ENCODE measurements at places on chromosomes 3 and 15. TPM values are rescaled to one million over a fixed set of nuclear protein-coding genes. Genes with fewer than 3 reads are reported as not detected.

Gene LSAMP
- total RNA-seq, result 1.00 TPM

Gene SYNPR
- not detected for total RNA-seq

Gene LRRC2
- total RNA-seq, result 7.4 TPM

Gene C2CD4A
- total RNA-seq, result 0.12 TPM

Gene LSM3
- total RNA-seq, result 8.0 TPM

Gene GOLGA8J
- total RNA-seq, result 0.11 TPM

Gene LMAN1L
- total RNA-seq, result not detected

Gene C3orf85
- total RNA-seq, result not detected

Gene TMEM212
- not detected for total RNA-seq

Gene SLC4A7
- 99.3 TPM for total RNA-seq

Gene TGM4
- total RNA-seq, result not detected

Gene KIF7
- 18.0 TPM for total RNA-seq

Gene ST3GAL6
- 12.9 TPM for total RNA-seq

Gene ALDH1A2
- 10.9 TPM for total RNA-seq

Gene ZIC1
- not detected for total RNA-seq

Gene ITGB5
- total RNA-seq, result 653 TPM

Gene GLDN
- 0.22 TPM for total RNA-seq

Gene IL20RB
- total RNA-seq, result 1.8 TPM

Gene CHRM5
- 0.75 TPM for total RNA-seq

Gene EPB42
- total RNA-seq, result not detected

Gene SLC6A1
- total RNA-seq, result not detected

Gene SCN11A
- total RNA-seq, result under 0.01 TPM

Gene GOLGA8M
- 2.5 TPM for total RNA-seq

Gene CSTA
- 1.1 TPM for total RNA-seq

Gene TP63
- total RNA-seq, result under 0.01 TPM

Gene GOLGA8T
- total RNA-seq, result not detected

Gene UNC13C
- total RNA-seq, result not detected

Gene MYZAP
- total RNA-seq, result 1.6 TPM

Gene PDE12
- 17.4 TPM for total RNA-seq

Gene ZPLD1
- total RNA-seq, result 0.62 TPM

Gene CYP1A1
- not detected for total RNA-seq

Gene GABRG3
- total RNA-seq, result not detected

Gene SLC35A5
- 33.9 TPM for total RNA-seq

Gene TEX55
- total RNA-seq, result not detected

Gene TIGIT
- not detected for total RNA-seq

All from uterine smooth muscle cell (primary cell).